ENCODE measurements at places on chromosomes 3 and 15.

DNA sequence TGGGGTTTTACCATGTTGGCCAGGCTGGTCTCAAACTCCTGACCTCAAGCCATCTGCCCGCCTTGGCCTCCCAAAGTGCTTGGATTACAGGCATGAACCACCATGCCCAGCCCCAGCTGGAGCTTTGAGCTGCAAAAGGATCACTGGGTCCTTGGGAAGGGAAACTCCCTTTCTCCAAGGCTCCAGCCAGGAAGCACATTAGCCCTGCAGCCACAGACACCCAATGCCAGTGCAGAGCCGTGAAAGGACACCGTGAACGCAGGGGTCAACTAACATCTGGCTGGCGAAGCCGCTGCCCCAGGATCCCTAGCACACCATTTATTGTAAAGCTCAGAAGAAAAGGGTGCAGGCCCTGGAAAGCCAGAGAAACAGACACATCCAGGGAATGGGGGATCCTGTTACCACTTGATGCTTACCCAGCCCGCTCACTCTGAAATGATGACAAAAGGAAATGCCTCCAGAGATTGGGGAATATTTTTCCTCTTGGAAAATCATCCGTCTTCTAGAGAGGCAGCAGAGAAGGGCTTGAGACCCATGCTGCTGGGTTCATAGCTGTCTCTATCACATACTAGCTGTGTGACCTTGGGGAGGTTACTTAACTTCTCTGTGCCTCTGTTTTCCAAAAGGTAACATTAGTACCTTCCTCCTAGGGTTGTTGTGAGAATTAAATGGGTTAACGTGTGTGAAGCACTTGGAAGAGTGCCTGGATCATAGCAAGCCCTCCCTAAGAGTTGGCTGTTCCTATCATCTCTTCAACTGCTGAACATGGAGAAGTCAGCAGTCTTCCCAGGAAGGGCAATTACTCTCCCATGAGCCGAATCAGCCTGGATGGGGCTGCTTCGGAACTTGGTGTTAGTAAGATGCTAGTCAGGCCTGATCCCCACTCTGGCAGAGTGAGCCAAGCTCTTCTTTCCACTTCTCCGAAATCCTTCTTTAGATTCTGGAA is 40.8 kb downstream of the LMCD1 start:
- DNase-seq = no peak

DNA sequence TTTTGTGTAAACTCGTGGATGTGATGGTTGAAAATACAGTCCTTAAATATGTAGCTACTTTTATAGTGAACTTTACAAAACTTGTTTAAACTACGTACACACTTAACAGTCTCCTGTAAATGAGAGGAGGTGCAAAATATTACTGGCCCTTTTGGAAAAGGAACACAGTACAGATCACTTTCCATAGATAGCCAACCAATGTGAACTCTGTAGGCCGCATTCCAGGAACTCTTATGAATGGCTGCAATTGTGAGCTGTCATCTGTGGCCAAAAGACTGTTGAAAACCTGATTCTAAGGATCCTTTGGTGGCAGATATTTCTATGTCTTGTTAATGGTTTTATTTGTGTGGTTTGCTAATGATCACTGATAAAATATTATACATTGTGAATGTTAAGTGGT is 6.2 kb downstream of the TSC22D2 start:
- no peak for DNase-seq

DNA sequence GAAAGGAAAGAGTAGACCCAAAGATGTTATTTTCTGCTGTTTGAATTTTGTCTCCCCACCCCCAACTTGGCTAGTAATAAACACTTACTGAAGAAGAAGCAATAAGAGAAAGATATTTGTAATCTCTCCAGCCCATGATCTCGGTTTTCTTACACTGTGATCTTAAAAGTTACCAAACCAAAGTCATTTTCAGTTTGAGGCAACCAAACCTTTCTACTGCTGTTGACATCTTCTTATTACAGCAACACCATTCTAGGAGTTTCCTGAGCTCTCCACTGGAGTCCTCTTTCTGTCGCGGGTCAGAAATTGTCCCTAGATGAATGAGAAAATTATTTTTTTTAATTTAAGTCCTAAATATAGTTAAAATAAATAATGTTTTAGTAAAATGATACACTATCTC is 21.6 kb downstream of the CLDN18 start:
- no peak for DNase-seq

- no peak for DNase-seq
Measured at GRCh38 chr3:56192001-56192400, 276.3 kb downstream of the ERC2 start.

GRCh38 chr3:41673650-41674049 is 288.3 kb downstream of the ULK4 start:
- DNase-seq = no peak

GRCh38 chr3:10693457-10693856 is 122.6 kb upstream of the SLC6A11 start:
- DNase-seq = no peak

DNA sequence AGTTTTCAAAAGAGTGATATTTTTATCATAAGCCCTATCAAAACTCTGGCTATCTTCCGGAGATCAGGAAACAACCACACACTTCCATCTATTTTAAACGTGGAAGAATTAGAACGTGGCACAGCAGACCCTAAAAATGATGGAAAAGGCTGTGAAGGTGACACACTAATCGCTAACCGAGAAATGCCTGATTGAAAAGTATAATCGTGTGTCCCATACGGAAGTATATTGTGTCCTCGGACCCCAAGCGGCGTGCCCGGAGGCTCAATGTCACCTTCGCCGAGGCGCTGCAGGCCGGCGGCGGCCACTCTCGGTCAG is 642 bp downstream of the COX5A start:
- no peak for DNase-seq

GRCh38 chr3:196186651-196187573 is 24.3 kb downstream of the ZDHHC19 start:
- DNase-seq = no peak

DNA sequence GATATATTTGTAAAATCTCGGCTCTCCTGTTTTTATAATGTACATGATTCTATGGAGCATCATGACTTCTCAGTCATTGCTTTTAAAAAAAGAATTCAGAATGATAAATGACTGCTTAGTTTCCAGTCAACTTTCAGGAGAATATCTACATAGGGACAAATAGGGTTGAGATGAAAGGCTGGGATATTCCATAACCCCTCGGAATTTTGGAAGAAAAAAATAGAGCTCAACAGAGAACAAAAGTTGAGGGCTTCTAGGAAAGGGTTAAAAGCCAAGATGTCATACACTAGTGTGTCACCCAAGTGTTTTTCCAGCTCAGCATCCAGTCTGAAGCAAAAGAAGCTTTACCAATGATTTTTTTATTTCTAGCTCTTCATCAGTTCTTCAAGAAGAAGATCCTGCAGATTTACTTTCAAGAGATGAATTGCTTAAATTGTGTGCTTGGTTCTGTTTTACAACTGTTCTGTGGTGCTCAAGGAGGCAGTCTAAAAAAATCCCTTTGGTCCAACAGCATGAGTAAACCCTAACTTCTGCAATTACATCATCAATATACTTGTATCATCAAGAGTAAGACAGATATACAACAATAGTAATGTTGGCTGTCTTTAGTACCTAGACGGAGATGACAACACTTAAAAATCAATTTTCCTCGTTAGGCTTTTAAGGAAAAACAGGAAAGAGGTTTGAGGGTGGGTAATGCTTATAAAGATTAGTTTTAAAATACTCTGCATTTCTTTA is 979 bp downstream of the UNC13C start:
- DNase-seq = no peak

DNA sequence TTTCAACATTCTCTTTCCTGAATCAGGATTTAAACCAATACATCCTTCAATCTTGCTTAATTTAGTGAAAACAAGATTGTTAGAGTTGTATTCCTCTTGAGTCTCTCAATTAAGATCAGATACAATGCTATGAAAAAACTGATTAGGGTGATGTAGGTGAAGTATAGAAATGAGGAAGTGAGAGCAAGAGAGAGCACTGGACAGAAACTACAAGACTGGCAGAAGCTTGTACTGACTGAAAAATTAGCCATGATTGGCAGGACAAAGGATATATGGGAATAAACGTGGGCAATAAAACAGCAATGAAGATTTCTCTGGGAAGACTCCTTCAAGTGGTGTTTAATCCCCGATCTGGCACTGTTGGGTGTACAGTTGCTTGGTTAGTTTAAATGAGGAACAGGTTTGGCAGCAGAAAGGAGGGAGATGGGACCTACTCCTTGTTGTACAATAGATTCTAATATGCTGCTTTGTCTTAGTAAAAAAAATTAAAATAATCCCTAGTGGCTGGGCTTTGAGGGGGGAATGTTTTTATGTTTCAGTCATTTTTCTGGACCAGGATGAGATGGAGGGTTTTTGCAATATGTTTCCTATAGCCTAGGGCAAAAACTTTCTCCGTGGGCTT is 252.7 kb downstream of the SLC9A9 start:
- DNase-seq = no peak

DNA sequence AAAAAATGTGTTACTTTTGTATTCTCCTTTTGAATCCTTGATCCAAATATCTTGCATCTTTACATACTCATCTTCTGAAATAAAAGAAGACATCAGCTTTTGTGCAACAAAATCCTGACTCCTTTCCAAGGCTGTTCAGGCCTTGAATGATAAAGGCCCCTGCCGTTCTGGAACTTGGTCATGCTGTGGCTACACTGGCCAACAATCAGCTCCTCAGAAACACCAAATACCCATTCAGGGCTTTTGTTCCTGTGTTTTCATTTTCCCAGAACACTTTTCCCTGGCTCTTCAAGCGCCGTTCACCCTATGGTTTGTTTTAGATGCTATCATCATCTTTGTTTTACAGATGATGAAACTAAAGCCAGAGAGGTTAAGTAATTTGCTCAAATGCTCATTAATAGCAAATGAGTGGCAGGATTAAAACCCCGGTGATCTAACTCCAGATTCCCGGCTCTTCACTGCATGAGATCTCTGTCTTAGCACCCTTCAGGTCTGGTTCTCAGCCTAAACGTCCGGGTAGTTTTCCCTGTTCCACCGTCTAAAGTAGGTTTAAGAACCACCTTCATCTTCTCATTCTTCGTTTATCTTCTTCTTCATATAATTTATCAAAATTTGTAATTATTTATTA is 58.3 kb downstream of the EPHA3 start:
- DNase-seq = no peak

DNA sequence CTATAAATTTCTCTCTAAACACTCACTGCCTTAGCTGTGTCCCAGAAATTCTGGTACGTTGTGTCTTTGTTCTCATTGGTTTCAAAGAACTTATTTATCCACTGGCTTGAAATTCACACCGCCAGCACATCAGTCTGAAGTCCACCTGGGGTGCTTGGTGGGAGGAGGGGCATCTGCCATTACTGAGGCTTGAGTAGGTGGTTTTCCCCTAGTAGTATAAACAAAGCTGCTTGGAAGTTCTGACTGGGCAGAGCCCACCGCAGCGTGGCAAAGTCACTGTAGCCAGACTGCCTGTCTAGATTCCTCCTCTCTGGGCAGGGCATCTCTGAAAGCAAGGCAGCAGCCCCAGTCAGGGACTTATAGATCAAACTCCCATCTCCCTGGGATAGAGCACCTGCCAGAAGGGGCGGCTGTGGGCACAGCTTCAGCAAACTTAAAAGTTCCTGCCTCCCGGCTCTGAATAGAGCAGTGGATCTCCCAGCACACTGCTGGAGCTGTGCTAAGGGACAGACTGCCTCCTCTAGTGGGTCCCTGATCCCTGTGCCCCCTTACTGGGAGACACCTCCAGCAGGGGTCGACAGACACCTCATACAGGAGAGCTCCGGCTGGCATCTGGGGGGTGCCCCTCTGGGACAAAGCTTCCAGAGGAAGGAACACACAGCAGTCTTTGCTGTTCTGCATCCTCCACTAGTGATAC is 114.1 kb downstream of the SUCLG2 start:
- no peak for DNase-seq

DNA sequence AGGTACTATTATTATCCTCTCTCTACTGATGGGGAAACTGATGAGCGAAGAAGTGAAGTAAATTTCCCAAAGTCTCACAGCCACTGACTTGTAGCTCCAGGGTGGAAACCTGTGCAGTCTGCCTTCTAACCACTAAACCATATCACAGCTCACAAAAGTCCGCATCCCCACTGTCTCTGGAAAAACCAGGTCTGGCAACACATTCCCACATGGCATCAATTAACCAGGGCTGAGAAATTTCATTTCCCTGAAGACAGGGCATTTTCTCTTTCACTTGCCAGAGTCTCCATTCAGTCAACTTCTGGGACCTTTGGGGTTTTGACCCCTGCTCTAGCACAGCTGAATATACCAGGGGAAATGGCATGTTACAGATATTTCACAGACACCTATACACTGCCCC is 26.5 kb downstream of the FBXO40 start:
- DNase-seq = no peak

DNA sequence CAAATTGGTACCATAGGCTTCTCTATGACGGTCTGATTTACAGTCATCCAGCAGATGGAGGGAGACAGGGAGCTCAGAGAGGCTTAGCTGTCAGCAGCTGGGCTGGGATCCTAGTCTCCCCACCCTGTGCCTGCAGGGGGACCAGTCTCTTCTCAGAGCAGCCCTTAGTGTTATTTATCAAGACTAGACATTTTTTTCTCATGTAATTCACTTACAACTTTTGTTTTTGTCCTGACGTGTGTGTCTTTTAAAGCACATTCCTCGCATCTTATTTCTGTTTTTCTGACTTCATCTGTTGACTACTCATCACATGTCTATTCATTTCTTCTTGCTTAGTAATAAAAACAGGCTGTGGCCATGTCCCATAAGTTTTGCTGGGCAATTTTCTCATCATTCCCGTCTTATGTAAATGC is 116.1 kb downstream of the KLF13 start:
- no peak for DNase-seq

DNA sequence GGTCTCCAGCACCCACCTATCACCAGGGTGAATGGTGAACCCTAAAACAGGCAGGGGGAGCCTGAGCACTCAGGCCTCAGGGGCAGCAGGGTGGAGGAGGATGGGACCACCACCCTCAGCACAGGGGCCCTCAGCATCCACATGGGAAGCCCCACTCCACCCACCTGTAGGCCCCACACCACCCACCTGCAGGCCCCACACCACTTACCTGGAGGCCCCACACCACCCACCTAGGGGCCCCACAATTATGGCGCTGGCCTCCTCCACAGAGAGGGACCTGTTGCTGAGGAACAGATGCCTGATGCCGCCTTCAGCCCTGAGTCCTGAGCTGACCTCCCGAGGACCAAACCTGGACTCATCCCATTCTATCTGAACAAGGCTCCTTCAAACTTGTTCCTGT is 46.7 kb downstream of the HMCES start:
- no peak for DNase-seq

DNA sequence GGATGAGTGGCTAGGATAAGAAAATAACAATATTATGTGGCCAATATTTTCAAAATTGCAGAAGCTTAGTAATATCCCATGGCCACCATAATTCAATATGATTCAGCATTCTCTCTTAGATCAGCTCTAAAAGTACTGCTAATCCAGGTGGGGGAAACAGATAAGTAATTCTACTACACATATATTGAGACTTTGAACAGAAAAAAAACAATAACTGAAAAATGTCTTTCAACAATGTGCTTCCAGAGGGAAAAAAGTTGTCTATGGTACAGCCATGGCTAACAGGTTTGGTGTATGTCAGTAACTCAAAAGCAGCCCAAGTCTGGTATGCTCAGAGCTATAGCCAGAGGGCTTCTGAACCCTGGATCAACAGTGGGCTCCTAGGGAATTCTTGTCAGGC is 42.4 kb upstream of the PPIB start:
- no peak for DNase-seq

All from activated CD4-positive, alpha-beta T cell treated with anti-CD3 and anti-CD28 coated beads for 4 hours (primary cell).